ENCODE measurements at places on chromosomes 1 and 21.

DNA sequence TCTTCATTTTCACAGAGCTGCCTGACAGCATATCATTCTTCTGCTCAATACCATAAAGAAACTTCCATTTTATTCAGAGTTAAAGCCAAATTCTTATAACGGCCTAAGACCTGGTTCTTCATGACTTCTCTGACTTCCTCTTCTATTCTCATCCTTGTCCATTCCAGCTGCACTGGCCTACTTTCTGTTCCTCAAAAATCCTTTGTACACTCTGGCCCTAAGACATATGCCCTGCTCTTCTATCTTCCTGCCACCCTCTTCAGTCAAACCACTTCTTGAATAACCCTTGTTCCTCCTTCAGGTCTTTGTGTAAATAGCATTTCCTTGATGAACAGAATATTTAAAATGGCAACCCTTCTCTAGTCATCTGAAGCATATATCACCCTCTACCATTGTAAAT, 1338.7 kb upstream of the ADGRL2 start:
- DNase-seq, result no peak

- peak; percentile 62 for DNase-seq
Observed at GRCh38 chr1:92482665-92483609, 3.8 kb downstream of the GFI1 start.

DNA sequence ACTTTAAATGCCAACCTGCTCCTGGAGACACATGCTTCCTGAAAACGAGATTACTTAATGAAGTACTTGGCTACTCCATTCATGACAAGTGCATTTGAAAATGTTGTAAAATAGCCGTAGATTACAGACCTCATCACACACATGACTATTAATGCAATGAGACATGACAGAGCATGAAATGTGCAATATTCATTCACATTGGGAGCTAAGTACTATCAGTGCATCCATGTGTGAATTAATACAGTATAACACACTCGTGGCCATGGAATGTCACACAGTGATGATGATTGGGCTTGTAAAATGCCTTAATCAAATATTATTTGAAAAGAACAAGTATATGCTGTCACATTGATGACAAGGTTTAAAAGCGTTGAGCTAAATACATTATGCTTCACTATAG, 407.0 kb downstream of the AMY1C start:
- DNase-seq, result no peak

GRCh38 chr1:11940260-11940921, 5.9 kb downstream of the PLOD1 start:
- no peak for DNase-seq
